ENCODE measurements at places on chromosomes 6 and 20. TPM values are rescaled to one million over a fixed set of nuclear protein-coding genes. Genes with fewer than 3 reads are reported as not detected.

SLC17A9 gene
- total RNA-seq: 48.5 TPM

KIF25 gene
- total RNA-seq: not detected

EPB41L2 gene
- 40.4 TPM for total RNA-seq

CGA gene
- not detected for total RNA-seq

PACSIN1 gene
- 0.11 TPM for total RNA-seq

SLC35F1 gene
- not detected for total RNA-seq

MMP24 gene
- total RNA-seq: 0.04 TPM

CDH26 gene
- 1.1 TPM for total RNA-seq

OR2H2 gene
- not detected for total RNA-seq

TSBP1 gene
- total RNA-seq: not detected

PI16 gene
- total RNA-seq: not detected

LTA gene
- total RNA-seq: 706 TPM

UBE3D gene
- total RNA-seq: 11.2 TPM

ELMO2 gene
- total RNA-seq: 56.4 TPM

GJA10 gene
- not detected for total RNA-seq
